CD8-positive, alpha-beta T cell (primary cell): ENCODE measurements at places on chromosomes 7 and 10.

DNA sequence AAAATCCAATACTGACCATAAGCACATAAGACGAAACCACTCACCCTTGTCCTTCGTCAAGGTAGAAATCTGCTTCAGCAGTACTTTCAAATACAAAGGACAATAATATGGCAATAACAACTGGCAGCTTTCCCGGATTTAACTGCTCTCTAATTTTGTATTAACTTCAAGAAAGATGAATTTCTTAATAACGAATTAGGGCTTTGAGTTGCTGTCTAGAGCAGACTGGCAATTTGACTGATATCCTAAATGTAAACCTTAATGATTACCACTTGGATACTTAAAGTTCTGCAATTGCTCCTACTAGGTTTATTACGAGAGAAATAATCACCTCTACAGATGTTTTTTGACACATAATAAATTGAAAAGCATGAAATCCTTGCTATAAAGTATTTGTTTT, 418.7 kb downstream of the MAGI2 start:
- DNase-seq = no peak

DNA sequence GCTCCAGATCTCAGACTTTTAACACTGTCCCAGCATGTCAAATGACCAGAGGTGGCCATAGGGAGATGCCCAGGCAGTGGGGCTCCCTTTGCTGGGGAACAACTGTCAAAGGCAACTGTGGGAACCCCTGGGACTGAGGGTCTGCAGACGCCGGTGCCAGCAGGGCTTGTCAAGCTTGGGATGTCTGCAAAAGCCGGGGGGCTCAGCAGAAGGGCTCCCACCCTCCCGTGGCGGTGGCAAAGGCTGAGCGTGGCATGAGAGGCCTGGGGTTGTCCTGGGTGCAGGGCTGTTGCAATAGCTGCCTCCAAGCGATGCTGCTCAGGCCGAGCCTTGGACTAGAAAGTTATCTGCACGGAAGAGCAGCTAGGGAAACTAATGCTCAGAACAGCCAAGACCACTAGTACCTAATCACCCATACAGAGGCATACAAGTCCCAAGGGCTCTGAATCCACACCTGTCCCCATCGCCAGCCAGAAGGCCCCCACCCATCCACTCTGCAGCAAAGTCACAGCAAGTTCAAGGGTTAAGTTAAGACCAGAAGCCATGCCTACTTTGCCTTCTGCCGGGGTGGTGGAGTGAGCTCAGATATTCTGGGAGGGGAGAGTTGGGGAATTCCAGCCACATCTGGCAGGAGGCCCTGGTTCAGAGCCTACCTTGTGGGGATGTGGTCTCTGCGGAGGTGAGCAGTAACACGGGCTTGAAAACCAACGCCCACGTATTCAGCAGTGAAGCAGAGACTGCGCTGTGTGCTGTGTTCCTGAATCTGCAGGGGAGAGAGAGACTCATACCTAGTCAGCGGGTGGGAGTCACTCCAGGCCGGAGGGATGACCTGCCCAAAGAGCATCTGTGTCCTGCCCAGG, 4.6 kb downstream of the SH2B2 start:
- DNase-seq = no peak

- no peak for DNase-seq
Observed at GRCh38 chr10:3624367-3624766, 160.6 kb downstream of the KLF6 start.

- no peak for DNase-seq
Observed at GRCh38 chr7:134515569-134516468, 11.5 kb upstream of the AKR1B10 start.

DNA sequence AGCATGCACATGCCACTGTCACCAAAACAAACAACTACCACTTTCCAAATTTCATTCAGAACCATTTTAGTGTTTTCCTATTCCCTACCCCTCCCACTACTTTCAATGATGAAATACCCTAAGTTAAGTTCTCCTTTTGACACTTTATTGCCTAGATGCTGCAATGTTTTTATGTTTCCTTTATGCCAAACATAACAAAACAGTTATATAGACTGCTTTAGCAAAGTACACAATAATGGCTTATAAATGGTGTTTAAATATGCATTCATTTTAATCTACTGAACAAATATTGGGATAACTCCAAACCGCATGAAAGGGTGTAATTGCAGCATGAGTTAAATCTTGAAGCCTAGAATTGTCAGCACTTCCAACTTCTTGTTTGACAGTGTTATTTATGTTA, 69.2 kb downstream of the PHYHIPL start:
- no peak for DNase-seq

- no peak for DNase-seq
Observed at GRCh38 chr7:157831143-157831905, 494.5 kb downstream of the DNAJB6 start.

DNA sequence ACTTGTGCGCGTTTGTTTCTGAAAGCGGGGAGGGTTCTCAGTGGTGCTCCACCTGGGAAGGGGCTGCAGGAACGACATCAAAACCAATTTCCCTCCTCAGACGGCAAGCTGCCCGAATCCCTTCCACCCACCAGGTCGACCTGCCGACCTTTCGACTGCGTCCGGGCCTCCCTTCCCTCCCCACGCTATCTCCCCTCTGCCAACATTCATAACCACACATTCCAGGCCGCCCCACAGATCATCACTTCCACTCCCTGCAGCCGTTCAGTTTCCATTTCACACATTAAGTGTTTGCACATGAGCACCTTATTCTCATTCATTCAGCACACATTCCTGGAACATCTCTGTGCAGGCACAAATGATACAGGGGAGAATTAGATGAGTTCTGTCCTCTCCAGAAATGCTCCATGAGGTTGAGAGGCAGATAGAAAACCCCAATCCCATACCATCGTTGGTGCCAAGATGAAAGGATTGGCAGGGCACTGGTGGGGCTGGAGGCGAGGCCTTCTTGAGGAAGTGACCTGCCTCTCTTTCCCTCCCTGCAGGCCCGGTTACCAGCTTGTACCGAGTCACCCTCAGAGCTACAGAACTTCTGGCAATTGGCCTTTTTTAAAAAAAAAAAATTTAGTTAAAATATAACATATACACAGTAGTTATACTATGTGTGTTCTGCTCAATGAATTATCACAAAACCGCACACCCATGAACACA, 70.0 kb downstream of the MINDY4 start:
- DNase-seq = no peak

DNA sequence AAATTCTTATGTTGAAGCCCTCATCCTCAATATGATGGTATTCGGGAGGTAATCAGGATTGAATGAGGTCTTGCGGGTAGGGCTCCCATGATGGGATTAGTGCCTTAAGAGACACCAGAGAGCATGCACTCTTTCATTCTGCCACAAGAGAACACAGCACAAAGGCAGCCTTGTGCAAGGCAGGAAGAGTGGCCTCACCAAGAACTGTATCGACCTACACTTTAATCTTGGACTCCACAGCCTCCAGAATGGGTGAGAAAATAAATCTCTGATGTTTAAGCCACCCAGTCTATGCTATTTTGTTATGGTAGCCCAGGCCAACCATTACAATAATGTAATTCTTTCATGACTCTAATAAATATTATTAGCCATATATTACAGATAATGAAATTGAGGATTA, 8.4 kb downstream of the SEM1 start:
- DNase-seq = no peak

- no peak for DNase-seq
Observed at GRCh38 chr10:28949005-28950004, 272.0 kb downstream of the BAMBI start.

DNA sequence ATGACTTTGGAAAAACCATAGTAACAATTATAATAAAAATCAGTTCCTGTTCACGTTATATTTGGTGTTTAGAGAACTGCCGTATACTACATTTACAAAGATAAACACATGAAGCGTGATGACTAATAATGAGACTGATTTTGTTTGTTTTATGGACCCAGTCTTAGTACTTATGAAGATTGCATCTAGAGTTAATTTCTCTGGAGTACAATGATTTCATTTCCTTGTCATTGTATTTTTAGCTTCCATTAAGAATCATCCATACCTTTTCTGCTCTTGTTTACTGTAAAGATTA, 2.9 kb downstream of the RBM20 start:
- no peak for DNase-seq

- no peak for DNase-seq
Observed at GRCh38 chr10:59799421-59799820, 46.2 kb upstream of the MRLN start.

DNA sequence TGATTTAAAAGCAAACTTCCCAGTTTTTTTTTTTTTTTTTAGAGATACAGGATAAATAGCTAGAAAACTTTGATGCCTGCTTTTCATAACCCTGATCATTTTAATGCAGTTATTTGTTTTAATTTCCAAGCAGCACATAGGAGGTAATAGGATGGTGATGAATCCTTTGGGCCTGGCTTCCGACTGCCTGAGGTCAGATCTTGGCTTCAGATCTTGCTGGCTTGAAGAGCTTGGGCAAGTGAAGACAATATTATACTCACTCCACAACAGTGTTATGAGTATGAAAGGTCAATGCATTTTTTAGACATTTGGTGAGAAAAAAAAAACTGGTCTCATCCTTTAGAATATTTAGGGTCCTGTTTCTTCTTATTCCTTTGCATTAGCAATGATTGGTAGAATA, 124.8 kb upstream of the PRKCQ start:
- no peak for DNase-seq

GRCh38 chr7:121083138-121083789, 94.8 kb downstream of the CPED1 start:
- no peak for DNase-seq

DNA sequence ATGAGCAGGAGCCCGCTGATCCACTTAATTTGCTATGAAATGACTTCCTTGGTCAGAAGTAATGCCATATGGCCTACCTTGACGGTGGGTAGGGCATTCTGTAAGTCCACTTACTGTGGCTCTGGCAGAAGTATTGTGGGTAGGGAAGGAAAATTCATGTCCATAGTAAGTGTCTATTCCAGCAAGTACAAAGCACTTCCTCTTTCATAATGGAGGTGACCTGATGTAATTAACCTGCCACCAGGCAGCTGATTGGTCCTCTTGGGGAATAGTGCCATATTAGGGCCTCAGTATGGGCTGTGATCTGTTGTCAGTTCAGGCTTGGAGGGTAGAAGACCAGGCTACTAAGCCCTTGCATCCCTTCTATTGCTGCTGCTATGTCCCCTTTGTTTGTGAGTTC, 103.9 kb downstream of the SLC37A3 start:
- no peak for DNase-seq

GRCh38 chr7:120718361-120718760, 139.6 kb downstream of the TSPAN12 start:
- DNase-seq = no peak

- no peak for DNase-seq
Observed at GRCh38 chr10:9198611-9199010, 1144.1 kb downstream of the GATA3 start.

GRCh38 chr7:14590206-14590605, 312.3 kb downstream of the DGKB start:
- DNase-seq = no peak

DNA sequence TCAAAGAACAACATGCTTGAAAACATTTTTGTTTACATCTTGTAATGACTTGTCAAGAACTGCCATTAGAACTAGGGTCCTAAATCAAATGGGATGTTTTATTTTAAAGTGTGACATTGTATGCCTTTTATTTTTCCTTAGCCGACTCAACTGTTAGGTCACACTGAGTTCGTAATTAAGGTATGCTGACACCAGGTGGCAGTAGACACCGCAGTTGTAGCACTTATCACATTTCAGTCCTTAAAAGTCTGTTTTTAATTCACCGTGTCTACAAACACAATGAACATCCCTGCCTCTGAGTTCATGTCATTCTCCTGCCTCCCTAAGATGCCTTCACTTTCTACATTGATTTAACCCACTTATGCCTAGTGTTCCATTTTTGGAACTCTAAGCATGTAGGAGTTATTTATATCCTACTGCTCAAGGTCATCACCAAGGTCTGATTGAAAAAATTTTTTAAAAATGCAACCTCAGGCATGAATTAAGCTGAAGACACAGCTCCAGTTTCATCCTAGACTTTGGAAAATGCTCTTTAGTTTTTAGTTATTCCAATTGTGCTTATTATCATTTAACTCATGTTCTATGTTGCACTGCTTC, 186.1 kb downstream of the BMPER start:
- DNase-seq = no peak

- peak; percentile 39 for DNase-seq
Observed at GRCh38 chr7:7970531-7971307, 2.1 kb downstream of the GLCCI1 start.

DNA sequence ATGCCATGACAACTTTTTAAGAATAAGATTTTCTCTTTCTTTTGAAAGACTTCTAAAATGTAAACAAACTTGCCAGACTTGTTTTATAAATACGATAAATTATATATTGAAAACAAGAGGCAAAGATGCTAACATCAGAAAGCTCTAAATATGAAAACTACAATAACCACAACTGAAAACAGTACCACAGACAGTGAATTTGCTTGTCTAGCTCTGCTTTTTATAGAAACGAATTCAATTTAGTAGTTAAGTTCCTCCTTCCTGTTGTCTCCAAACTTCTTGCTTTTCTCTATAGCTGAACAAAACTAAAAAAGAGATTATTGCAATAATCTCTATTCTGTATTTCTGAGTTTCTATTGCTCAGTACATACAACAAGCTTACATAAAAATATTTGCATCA, 147.4 kb downstream of the CALCR start:
- DNase-seq = no peak

GRCh38 chr10:70306886-70307520, 23.2 kb upstream of the NPFFR1 start:
- DNase-seq = no peak

DNA sequence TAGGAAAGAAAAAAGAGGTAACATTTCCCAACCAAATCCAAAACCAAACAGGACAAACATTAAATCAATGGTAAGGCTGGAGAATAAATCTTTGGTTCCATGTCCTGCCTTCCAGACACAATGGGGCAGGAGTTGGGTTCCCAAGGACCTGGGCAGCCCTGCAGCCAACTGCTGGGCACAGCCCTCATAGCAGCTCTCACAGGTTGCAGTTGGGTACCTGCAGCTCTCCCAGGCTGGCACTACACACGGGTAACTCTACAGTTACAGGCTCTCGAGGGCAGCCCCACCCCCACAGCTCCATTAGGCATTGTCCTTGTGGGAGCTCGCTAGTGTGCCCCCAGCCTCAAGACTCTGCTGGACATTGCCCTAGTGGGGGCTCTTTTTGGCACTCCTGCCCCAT, 7.5 kb downstream of the GRB10 start:
- DNase-seq = no peak

DNA sequence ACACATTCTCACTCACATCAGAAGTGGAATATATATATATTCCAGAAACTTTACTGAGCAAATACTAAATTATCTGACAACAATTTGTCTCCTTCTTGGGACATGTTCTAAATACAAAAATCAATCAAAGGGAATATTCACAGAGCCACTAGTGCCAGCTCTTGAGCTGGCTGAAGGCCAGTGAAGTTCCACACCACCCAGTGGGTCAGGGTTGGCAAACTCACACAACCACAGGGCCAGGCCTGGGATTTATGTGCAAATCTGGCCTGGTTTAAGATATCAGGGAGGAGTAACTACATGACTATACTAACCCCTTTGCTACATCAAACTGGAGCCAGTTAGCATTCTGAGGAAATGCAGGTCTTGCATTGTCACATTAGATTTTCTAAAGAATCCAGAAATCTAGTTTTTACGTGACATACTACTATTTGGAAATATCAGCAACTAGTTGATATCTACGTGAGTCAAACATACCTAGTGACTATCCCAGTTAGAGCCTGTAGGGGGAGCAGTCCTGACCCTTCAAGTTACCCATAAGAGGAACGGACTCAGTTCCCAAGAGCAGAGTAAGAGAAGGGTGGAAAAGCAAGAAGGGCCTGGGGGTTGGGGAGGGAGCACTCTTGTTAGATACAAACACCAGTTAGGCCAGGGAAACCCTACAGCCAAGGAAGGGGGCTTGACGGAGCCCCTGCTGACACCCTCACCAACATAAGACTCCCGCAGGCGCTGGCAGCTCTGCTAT, 600.4 kb downstream of the KCNMA1 start:
- DNase-seq = peak; percentile 19

GRCh38 chr10:118256825-118257570, 85.1 kb downstream of the FAM204A start:
- no peak for DNase-seq
